ENCODE measurements at places on chromosomes 6 and 20.

DNA sequence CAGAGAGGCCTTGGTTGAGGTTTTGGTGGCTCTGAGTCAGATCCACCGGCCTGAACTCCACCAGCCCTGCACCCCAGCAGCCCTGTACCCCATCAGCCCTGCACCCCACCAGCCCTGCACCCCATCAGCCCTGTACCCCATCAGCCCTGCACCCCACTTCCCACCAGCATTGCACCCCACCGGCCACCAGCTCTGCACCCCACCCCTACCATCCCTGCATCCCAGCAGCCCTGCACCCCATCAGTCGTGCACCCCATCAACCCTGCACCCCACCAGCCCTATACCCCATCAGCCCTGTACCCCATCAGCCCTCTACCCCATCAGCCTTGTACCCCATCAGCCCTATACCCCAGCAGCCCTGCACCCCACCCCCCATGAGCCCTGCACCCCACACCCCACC lies 14.3 kb upstream of the CHRNA4 start:
- no peak for DNase-seq

DNA sequence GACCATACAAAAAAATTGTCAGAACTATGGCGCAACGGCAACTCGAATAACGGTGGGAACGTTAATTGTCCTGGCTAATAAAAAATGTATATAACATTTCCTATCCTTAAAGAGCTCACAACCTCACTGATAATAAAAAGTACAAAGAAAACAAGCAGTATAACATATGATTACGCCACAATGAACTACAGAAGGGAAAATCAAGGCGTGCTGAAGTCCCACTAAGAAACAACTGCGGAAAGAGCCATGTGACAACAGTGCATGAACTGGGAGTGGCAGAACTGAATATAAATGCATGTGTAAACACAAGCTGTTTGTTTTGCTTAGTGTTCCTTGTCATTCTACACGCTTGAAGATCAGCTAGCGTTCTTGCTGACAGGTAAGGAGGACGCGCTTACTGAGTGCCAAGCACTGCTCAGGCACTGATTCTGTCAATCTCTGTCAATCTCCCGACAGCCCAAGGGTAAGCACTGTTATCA lies 466 bp upstream of the PSMB1 start:
- DNase-seq = peak; percentile 57

DNA sequence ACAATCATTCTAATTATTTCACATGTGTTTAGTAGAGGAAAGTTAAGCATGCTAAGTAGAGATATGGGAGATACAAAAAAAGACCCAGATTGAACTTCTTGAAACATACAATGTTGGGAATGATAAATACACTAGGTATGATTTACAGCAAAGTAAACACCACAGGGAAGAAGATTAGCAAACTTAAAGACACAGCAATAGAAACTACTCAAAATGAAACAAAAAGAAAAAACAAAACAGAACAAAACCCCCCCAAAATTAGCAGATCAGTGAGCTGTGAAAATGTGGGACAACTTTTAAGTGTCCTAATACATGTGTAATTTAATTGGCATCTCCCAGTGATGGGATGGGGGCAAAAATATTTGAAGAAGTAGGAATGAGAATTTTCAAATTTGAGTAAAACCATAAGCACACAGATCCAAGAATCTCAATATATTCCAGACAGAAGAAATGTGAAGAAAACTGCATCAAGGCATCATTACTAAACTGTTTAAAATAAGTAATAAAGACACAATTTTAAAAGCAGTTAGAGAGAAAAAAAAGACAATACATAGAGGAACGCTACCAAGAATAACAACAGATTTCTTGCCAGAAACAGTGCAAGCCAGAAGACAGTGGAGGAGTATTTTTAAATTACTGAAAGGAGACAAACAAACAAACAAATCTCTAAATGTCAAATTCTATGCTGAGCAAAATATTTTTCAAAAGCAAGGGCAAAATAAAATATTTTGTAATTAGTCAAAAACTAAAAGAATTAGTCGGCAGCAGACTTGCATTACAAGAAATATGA lies 473.7 kb downstream of the QKI start:
- no peak for DNase-seq

DNA sequence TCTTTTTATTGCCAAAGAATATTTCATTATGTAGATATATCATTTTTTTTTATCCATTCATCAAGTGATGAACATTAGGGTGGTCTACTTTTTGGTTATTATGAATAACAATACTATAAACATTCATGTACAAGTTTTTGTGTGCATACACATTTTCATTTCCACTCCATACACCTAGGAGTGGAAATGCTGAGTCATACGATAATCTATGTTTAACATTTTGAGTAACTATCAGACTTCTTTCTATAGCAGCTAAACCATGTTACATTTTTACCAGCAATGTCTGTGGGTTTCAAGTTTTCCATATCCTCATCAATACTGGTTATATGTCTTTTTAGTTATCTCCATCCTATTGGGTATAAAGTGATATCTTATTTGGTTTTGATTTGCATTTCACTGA lies 65.7 kb downstream of the PRSS35 start:
- DNase-seq = no peak

GRCh38 chr6:64330694-64331307 lies 695.2 kb downstream of the PHF3 start:
- DNase-seq = peak; percentile 79

DNA sequence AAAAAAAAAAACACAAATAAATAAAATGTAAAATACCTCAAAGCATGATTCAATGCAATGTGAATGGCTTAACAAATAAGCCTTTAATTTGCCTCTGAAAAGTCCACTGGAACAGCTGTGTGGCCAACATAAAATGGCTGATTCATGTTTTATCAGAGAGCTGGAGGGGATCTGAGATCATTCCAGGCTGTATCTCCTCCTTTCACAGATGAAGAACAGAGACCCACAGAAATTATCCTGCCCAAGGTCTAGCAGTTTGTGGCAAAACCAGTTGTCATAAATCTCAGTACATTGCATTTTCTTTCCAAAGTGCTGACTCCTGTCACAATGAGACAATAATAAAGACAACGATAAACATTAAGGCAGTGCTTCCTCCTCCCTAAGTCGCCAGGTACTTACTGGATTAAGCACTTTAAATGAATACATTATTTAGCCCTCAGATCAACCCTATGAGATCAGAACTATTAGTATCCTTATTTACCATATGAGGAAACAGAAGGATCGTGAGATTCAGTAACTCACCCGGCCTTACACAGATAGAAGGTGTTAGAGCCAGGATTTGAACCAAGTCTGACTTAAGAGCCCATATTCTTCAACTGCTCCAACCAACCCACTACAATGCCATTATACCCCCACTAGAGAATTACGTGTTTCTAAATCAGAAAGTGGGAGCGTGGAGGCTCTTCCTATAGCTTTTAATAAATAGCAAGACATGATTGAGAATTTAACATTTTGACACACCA lies 118.3 kb downstream of the KIF13A start:
- no peak for DNase-seq

- peak; percentile 4 for DNase-seq
Observed at GRCh38 chr6:148173548-148173947, 169.1 kb upstream of the SASH1 start.

- no peak for DNase-seq
Observed at GRCh38 chr6:157563611-157564284, 182.8 kb downstream of the ZDHHC14 start.

- DNase-seq = no peak
Observed at GRCh38 chr6:83151114-83151513, 42.0 kb downstream of the PGM3 start.

GRCh38 chr6:142706210-142706609 lies 238.8 kb downstream of the HIVEP2 start:
- peak; percentile 81 for DNase-seq

- no peak for DNase-seq
Observed at GRCh38 chr20:53517146-53517545, 76.5 kb downstream of the ZNF217 start.

- no peak for DNase-seq
Observed at GRCh38 chr6:93323630-93324029, 95.7 kb downstream of the EPHA7 start.

DNA sequence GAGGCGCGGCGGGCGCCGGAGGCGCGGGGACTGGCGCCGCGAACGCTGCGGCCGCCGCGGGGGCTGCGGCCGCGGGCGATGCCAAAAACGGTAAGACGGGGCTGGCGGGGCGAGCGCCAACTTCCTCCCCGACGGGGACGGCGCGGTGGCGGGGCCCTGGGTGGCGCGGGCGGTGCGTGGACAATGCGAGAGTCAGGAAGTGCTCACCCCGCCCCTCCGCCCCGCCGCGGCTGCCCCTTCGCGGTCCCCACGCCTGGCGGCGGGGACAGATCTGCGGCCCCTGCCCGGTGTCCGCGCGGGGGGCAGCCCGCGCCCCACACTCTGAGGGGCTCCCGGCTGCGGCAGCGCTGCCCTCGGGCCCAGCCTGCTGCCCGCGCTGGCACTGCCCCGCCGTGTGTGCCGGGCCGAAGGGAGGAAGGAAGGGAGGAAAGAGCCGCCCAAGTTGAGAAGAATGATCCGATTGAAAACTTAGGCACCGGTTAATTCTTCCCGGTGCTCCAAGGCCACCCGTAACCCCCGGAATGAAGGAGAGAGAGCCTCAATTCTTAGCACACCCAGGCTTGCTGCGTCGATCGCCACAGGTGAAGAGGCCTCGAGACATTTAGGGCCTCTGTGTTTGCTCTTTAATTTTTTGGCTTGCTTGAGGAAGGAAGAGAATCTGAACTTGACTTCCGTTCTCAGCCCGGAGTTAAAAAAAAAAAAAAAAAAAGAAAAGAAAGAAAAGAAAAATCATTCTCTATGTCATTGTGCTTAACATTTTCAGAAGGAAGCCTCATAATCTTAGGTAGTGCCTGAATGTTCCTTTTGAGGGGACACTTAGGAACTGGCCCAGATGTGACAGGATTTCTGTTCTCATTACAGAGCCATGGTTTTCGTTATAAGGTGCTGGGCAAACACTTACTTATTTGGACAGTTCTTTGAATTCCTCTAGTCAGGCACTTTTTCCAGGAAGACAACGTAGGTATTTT lies 982 bp downstream of the HECA start:
- DNase-seq = peak; percentile 81

GRCh38 chr6:123420512-123420911 lies 216.2 kb downstream of the TRDN start:
- no peak for DNase-seq

GRCh38 chr20:46820682-46821081 lies 74.0 kb upstream of the EYA2 start:
- no peak for DNase-seq

- DNase-seq = peak; percentile 41
Observed at GRCh38 chr6:17725083-17725482, 18.4 kb upstream of the NUP153 start.

- DNase-seq = no peak
Observed at GRCh38 chr6:62803094-62803493, 408.2 kb upstream of the FKBP1C start.

DNA sequence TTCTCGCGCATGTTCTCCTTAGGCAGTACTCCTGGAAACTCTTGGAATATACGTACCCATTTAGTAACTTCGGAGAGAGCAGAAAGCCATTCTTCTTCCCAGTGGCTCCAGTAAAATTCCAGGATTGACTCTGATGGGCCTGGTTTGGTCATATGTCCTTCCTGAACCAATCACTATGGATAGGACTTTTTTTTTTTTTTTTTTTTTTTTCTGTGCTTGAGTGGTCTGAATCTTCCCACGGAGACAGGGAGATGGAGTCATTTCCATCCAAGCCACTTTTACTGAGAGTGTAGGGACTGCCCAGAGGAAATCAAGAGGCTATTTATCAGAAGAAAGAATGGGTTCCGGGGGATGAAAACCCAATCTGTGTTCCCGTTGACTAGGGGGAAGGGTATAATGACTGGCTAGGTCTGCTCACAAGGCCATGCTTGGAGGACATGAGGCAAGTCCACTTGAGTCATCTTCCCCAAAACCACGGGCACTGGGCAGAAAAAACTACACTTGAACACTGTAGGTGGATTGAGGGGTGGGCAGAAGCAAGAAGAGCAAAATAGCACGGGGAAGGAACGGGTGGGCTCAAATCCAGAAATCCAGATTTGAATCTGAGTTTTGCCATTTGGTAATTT lies 35.4 kb upstream of the MRPS18A start:
- peak; percentile 92 for DNase-seq

DNA sequence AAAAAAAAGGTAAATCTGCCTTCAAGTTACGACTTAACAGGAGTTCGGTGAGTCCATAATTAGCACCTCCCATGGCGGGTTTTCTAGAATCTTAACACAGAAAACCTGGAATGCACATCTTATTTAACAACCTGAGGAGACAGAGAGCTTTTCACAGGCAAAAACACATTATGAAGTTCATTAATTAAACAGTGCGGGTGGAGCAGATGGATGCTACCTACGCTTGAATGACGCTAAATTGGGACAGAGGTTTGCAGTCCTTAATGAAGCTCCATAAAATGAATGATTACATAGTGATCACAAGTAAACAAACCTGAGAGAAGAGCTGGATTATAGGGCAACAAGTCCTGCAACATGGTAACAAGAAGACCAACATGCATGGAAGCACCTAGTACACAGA lies 81.0 kb downstream of the INSM1 start:
- no peak for DNase-seq

GRCh38 chr6:142855893-142856623 lies 88.9 kb downstream of the HIVEP2 start:
- no peak for DNase-seq

DNA sequence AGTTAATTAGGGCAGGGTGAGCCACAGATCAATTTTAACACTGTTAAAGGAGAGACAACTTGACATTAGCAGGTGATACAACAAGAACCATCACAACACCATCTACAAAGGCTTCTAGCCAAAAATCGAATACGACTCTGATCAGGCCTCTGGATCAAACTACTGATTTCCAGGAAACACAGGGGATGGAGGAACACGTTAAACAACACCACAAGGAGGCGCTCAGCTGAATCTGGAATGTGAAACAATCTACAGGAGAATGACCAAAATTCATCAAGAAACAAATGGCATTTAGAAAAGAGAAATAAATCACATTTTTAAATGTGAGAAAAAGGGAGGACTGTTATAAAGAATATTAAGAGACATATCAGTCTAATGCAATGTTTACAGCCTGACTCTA lies 13.5 kb upstream of the MAFB start:
- no peak for DNase-seq

DNA sequence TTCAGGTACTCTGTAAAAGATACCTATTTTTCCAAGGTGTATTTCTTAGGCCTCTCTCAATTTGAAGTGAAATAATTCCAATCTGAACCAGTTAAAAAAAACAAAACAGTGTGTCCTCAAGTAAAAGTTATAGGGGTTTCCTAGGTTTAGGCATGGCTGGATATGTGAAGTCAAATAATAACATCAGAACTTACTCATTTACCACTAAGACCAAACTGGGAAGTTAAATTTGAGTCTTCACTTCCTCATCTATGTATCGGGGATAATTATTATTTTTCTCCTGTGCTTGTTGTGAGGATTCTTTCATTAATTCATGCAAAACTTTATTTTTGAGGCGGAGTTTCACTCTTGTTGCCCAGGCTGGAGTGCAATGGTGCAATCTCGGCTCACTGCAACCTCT lies 86.2 kb upstream of the PTPRK start:
- no peak for DNase-seq

DNA sequence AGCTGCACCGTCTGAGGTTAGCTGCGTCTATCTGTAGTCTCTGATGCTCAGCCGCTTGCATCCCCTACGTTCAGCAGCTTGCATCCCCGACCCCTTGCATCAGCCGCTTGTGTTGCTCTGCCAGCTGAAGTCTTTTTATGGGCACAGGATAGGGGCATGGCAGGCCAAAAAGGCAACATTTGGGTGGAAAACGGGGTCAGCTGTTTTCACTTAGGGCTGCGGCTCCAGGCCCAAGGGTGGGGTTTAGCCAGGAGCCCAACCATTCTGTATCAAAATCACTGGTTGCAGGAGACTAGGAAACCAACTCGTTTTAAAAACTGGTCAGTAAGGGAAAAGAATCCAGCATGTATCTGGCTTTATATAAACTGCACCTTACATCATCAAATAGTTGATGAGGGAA lies 49.9 kb downstream of the FAM50B start:
- DNase-seq = no peak

GRCh38 chr6:38498085-38498484 lies 141.6 kb downstream of the BTBD9 start:
- DNase-seq = no peak

Data from suppressor macrophage treated with lipopolysaccharide for 1 hour (primary cell).